ENCODE measurements at places on chromosomes 6 and 20.

DNA sequence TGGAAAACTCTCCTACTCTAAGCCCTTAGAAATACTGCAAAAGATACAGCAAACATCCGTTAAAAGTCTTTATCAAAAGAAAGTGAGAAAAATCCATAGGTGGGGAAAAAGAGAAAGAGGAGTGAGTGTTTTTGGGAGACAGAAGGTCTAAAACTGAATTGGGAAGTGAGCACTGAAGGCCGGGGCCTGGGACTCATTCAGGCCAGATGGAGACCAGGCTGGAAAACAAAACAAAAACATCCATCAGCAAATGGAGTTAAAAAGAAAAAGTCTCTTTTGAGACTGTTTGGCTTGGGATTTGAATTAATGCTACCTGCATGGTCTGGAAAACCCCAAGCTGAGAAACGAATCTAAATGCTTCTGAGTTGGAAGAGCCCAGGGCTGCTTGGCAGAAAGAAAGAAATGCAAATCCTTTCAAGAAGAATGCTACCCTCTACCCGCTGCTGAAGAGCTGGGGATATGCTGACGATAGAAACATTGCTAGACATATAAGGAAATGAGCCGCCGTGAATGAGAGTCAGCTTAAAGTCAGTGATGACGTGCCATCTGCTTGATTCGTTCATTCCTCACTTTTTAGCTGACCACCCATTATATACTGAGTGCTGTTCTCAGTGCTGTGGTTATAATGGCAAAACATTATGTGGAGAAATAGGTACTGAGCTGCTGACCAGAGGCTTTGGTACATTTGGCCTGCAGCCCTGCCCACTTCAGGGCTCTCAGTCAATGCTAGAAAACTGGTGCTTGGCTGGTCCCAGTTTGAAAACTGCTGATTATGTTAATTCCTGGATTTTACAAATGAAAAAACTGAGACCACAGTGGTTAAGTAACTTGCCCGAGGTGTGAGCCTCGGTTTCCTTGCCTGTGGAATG is 28.0 kb upstream of the TULP4 start:
- peak; percentile 57 for DNase-seq

GRCh38 chr20:47805951-47806350 is 20.7 kb upstream of the SULF2 start:
- peak; percentile 7 for DNase-seq

DNA sequence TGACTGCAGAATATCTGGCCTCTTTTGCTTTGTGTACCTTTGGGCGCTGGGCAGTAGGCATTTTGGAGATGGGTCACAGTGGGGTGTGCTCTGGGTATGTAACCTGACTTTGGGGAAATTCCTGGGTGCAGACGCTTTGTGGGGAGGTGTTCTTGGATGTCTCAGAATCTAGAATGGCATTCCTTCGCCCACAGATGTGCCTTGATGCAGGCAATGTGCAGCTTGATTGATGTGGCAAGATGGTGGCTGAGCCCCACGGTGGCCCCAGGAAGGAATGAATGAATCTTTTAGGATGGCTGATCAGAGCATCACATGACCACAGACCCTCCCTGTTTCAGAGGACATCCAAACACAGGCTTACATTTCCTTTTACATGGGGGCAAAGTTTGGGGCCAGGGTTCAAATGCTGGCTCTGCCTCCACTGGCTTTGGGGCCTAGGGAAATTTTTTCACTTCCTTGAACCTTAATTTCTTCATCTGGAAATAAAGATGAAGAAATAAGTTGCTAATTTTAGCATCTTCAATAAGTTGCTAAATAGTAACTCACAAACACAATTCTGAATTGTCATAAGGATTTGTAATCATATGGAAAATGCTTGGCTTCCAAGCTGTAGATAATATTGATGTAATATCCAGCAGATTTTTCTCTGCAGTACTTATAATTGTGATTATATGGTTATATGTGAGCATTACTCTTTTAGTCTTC is 5.6 kb downstream of the PPP1R16B start:
- DNase-seq, result no peak

- no peak for DNase-seq
Measured at GRCh38 chr20:834151-834746, 734 bp downstream of the FAM110A start.

DNA sequence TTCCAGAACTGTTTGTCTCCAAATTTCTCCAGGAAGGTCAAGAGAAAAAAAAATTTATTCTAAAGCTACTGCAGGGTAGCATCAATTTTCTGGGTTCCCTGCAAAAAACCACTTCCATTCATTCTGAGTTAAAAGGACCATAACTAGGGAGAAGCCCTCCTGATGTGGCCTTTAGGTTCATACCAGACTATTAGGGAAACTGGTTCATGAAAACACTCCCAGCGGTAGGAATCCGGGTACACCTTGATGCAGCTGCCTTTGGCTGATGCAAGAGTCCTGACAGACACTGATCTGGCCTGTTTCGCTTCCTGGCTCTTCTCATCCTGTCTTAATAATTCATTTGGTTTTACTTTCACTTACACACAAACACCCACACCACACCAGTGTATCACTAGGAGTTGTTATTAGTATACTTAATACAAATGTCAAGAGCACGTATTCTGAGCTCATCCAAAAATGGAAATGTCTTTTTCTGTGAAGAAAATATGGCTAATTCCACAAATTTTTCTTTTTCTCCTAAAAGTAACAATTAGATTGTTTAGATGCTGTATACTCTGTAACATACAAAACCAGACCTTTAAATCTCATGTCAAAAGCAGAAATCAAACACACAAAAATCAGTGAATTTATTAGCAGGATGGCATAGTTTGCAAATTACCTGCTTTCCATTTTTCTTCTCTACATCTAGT is 38.4 kb upstream of the ARHGAP18 start:
- no peak for DNase-seq

DNA sequence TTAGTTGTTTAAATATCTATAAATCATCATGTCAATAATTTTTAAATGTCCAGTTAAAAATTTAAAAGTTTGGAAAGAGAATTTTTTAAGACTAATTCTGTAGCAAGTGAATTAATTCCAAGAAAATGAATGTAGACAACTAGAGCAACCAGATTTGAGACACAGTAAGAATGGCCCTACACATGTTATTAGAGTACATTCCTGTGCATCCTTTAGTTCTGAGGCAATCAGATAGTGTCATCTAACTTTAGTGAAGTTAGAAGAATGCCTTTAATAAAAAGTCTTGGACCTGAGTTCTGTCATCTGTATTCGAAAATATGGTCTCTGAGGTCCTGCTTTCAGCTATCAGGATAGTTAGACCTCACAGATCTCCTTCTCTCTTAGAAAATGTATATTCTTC is 63.7 kb downstream of the HIVEP2 start:
- no peak for DNase-seq

GRCh38 chr20:44830523-44830922 is 20.2 kb upstream of the RIMS4 start:
- no peak for DNase-seq

DNA sequence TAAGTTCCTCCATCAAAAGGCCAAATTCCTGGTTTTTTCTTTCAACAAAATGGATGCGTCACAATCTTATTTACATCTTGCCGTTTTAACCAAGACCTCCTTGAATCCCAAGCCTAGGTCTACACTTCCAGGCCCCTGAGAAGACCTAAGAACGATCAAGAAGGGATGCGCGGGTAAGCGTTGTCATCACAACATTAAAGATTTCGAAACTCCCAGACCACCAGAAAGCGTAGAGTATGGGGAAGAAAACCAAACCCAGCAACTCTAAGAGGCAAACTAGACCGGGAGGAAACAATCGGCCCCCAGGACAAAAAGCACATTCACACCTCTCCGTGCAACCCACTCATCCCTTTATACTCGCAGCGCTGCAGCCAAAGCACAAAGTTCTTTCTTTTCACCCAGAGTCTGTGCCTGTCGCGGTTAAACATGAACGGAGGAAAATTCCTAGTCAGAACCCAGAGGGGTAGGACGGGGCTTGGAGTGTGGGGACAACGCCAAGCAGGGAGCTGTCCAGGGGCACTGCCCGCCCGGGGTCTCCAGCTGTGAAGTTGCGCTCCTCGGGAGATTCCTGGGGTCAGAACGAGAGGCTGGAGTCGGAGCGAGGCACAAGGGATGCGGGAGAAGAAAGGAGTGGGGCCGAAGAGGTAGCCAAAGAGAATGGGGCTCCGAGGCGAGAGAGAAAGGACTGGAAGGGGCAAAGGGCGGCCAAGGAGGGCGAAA is 725 bp downstream of the OSER1 start:
- no peak for DNase-seq

GRCh38 chr20:63598479-63599395 is 24.7 kb upstream of the HELZ2 start:
- DNase-seq, result no peak

DNA sequence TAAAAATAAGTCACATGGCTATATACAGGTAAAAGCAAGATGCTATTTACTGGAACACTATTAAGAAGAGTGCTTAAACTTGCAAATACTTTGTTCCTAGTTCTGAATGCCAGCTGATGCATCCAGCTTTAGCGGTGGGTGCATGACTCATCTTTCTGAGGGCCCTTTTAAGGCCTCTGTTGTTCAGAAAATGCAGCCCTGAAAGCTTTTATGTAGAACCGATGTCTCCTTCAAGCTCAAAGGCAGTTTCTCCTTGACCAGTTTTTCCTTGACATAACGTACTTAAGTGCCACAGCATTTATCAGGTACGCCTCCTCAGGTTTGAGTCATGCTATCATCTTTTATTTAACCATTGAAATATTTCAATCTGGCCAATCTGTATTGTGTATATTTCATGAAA is 82.8 kb downstream of the MLIP start:
- DNase-seq, result no peak

- no peak for DNase-seq
Measured at GRCh38 chr20:47309806-47310426, 46.6 kb downstream of the ZMYND8 start.
